NCI-H187 treated with DMSO at 0.1 percent for 48 hours (cell line): ENCODE measurements at places on chromosomes 6 and 20.
A peak's percentile ranks its signal among the peaks of the same experiment; 100 is the strongest.

DNA sequence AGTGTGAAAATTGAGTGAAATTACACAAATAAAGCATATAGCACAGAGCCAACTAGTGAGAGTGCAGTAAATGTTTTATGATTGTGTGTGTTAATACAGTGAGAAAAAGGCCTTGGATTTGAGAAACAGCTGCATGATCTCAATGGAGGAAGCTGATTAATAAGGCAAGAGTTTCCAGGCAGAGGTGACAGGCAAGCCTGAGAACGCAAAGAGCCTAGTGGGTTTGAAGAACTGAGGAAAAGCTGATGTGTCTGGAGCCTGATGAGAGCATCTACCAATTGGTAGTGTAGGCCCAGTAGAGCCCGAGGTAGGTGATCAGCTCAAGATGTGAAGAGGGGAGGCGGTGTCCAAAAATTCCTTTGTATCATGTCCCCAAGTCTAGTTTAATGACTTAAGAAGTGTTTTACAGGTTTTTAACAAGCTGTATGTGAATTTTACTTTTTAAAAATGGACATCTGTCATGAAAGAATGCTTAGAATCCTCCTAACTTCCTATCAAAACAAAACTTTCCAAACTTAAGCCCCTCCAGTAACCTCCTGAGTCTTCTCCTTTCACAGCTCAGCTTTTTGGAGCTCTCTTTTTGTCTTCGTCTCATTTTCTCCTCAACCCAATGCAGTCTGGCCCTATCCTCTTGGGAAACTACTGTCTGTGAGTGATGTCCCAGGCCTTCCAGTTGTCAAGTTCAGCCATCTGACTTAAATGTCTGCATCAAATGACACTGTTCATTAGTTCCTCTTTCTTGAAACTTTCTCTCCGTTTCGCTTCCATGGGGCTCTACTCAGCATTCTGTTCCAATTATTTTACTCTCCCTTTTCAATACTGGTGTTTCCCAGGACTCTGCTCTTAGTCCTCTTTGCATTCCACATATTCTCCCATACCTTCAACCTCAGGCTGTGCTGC lies 1.2 kb downstream of the CDC40 start:
- DNase-seq: no peak

DNA sequence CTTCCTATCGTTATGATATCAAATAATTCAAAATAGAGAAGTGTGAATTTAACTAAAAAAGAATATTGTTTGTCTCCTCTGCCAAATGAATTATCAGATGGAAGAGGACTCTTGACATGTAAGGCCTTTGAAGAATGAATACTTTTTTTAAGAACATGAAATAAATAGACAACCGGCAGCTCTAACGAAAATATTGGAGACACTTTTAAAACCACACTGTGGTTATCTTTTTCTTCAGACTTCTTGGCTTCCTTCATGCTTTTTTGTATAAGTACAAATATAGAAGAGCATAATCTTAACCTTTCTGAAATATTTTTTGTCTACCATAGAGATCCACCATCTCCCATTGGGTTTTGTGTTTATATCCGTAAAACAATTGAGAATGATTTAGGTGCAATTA lies 115.2 kb upstream of the SCGN start:
- DNase-seq: no peak

GRCh38 chr20:57426271-57426689 lies 35.1 kb downstream of the RBM38 start:
- peak; percentile 59 for DNase-seq

DNA sequence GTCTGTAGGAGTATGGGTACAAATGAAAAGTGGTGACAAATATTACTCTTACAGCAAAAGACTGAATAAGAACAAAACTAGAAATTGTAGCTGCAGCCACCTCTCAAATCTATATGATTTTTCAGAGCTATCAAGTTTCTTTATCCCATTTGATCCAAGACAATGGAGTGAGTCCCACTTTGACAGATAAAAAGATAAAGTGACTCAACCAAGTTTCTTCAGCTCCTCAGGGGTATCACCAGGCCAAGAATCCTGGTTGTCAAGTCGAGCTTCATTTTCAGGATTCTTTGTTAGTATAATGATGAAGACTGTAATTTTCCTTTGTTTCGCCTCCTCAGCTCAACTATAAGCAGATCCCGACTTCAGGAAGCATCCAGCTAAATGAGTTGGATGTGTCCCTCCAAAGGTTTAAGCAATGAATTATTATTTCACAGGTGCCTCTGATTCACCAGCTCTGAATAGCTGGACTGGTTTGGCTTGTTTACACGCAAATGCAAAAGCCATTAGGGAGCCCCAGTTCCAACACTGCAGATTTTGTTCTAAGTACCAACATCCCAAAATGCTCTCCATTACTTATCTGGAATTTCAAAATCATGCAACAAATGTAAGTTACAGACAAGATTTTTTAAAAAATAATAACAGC lies 238.9 kb downstream of the MAFB start:
- no peak for DNase-seq

- no peak for DNase-seq
Observed at GRCh38 chr6:147905711-147906110, 397.2 kb downstream of the SAMD5 start.

GRCh38 chr20:5667705-5668528 lies 82.3 kb upstream of the SHLD1 start:
- DNase-seq: no peak

GRCh38 chr6:18306977-18307376 lies 42.6 kb upstream of the DEK start:
- DNase-seq: no peak

DNA sequence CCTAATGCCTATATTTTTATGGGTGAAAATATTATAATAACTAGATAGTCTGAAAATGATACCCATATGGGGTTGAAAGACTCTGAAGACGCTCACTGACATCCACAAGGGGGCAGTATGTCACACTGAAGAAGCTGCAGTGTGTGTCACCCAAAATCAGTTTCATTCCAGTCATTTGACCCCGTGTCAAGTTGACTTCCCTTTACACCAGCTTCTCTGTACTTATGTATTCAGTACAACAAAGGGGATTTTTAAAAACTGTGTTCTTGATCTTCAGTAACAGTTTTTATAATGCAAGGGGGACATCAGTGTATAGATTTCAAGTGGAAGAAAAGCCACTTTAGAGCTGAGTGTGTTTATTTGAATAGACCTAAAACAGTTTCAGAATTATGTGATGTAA lies 19.3 kb downstream of the FAXC start:
- no peak for DNase-seq

GRCh38 chr6:150721418-150722266 lies 122.0 kb downstream of the PLEKHG1 start:
- DNase-seq: no peak

DNA sequence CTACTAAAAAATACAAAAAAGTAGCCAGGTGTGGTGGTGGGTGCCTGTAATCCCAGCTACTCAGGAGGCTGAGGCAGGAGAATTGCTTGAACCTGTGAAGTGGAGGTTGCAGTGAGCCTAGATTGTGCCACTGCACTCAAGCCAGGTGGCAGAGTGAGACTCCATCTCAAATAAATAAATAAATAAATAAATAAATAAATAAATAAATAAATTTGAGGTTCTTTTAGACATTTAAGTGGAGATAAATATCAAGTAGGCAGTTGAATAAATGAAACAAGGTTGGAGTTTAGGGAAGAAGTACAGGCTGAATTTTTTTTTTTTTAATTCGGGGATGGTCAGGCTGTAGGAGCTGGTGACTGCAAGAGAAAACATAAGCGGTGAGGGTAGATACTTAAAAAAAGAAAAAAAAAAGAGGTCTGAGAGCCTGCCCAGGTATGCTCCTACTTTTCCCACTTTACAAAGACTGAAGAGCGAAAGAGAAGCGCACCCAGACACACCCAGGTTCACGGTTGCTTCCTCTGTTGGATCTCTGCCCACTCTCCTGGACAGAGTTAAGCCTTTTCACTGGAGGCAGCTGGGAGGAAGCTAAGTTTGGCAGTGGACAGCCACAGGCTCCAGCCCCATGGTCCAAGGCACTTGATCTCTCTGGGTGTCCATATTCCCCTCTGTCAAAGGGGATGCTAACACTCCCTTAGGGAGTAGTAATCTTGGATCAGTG lies 100.9 kb upstream of the PRDM1 start:
- DNase-seq: peak; percentile 1

DNA sequence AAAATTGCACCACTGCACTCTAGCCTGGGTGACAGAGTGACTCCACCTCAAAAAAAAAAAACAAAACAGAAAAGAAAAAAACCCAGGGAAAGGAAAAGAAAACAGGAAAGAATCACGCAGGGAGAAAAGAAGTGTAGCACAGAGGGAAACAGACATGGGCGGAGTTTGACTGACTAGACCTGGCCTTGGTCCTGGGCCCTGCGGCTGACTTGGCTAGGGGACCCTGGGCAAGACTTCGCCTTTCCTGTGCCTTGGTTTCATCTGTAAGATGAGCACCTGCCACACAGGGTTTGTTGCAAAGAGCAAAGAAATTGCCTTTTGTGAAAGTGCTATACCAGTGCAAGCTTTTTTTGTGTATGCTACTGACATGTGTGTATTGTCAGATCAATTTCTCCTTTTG lies 71.3 kb upstream of the KCNG1 start:
- no peak for DNase-seq

GRCh38 chr6:135328136-135328535 lies 147.0 kb downstream of the MYB start:
- DNase-seq: no peak

- DNase-seq: no peak
Observed at GRCh38 chr6:87561017-87561416, 28.8 kb downstream of the RARS2 start.
